ENCODE measurements at places on chromosomes 2 and 18.

- no peak for DNase-seq
Observed at GRCh38 chr2:46943881-46944798, 28.5 kb upstream of the MCFD2 start.

DNA sequence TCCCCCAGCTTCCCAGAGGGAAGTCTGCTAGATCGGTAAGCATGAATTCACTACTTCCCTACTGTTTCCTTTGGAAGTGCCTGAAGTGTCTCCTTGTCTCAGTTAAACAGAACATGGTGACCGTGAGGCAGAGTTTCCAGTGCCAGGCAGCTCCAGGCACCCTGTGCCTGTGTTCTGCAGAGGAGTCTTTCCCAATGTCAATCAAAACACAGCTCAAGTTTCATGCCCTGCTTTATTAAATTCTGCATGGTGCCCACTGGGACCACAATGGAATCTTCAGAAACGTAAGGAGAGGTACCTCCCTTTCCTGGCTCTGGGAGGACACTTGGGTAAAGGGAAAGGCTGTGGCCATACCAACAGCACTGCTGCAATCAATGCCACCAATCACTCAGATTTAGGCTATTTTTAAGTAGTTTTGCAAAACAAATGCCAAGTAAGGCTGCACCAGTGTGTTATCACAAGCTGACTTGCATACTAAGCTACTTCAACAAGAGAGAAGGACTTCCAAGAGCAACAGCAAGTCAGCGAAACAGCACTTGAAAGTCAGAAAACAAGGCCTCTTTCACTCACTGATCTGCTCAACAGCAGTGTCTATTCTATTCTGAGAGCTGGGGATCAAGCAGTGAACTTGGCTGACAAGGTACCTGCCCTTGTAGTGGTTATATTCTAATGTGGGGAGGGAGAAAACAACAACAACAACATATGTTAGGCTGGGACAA lies 14.9 kb downstream of the LPIN2 start:
- DNase-seq: no peak

DNA sequence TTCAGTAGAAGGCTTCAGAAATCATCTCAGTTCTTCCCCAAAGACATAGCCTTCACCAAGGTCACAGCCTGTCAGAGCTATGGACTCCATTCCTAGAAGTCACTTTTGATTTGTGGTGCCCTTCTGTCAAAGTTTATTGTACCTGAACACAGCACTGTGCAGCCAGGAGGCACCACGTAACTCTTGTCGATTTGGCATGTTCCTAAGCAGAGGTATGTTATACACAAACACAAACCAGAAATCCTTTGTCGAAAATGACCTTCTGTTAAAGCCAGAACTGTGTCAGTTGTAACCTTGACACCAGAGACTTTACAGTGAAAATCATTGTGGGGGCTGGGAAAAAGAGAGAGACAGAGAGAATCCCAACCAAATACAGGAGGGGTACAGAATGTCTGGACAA lies 62.6 kb upstream of the SGPP2 start:
- DNase-seq: no peak

DNA sequence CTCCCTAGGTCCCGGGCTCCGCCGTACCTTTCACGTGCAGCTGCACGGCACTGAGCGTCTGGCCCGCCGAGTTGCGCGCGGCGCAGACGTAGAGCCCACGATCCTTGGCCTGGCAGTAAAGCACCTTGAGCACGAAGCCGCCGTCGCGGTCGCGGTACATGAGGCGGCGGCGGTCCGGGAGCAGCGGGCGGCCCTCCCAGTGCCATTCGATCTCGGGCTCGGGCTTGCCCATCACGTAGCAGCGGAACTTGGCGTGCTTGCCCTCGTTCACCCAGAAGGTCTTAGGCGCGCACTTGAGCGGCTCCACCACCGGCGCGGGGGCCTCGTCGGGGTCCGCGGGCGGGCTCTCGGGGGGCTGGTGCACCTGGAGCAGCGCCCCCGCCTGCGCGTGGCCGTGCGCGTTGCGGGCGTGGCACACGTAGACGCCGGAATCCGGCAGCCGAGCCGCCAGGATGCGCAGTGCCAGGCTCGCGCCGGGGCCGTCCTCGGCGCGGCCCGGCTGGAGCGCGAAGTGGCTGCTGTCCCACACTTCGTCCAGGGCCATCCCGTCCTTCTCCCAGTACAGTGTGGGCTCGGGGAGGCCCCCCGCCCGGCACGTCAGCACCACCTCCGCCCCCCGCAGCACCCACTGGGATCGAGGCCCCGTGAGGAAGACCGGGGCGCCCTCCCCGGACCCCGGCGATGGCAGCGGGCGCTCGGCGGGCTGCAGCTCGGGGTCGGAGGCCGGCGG lies 980 bp downstream of the OBSL1 start:
- no peak for DNase-seq

- no peak for DNase-seq
Observed at GRCh38 chr2:55224761-55225261, 7.3 kb downstream of the CLHC1 start.

- DNase-seq: no peak
Observed at GRCh38 chr2:237150831-237151375, 65.2 kb downstream of the COPS8 start.

- no peak for DNase-seq
Observed at GRCh38 chr2:239261356-239261755, 139.5 kb downstream of the HDAC4 start.

DNA sequence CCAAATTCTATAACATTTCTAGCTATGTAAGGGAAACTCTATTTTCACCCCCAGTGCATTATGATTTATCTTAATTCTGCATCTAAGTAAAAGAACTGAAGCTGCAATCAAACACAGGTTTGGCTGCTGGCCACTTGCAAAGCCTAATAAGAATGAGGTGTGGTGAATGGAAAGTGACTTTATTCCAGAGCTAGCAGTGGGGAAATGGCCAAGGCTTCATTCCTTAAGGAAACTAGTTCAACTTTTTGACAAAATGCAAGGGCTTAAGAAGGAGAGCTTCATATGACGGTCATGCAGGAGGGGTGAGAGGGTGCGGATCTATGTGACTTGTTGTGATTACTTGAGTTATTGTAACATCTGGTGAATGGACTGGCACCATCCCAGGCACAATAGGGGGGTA lies 1802.0 kb downstream of the SUCLG1 start:
- DNase-seq: no peak

DNA sequence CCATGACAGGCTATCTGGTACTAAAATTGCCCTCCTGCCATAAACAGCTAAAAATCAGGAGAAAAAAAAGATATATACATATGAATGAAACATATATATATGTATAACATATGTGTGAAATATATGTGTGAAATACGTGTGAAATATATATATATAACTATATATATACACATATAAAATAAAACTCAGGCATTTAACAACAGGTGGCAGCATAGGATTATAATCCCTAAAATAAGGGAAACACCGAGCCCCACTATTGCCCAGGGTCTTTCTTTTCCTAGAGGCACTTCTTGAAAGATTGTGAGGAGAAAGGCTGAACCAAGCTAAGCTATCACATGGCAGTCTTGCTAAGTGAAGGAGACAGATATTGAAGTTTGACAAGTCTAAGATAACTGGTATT lies 65.9 kb upstream of the CYTIP start:
- no peak for DNase-seq

DNA sequence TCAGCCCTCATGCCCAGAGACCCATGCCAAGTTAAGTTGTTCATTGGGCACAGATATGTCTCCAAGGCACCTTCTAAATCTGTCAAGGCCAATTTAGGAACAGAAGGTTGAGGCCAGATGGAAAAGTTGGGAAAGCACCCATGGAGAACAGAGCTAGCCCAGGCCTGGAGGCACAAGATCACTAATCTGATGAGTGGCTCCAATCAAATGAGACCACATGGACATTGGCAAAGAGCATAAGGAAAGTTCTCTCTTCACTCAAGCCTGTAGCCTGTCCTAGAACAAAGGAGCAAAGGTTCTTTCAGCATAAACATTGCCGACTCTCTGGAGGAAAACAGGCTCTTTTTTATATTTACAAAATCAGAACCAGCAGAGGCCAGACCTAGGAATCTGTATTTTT lies 154.8 kb downstream of the RNF152 start:
- no peak for DNase-seq

GRCh38 chr18:24262087-24262486 lies 123.2 kb downstream of the CABYR start:
- no peak for DNase-seq

DNA sequence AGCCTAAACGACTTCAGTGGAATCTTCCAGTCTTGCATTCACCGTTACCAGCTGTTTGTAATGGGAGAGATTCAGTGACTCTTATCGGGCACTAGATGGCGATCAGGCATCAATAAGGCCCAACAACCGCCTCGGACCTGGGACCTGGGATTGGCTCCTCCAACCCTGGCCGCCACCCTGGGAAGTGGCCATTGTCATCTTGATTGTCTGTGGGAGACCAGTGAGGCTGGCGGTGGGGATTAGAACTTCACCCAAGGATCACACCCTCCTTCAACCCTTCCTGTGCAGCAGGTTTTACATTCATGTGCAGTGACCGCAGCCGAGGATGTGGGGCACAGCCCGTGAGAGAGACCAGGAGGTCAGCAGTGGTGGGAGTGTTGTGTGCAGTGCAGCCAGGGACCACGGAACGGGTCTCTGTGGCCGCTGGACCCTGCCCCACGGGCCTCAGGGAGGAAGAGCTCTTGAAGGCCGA lies 85.3 kb downstream of the SPP2 start:
- DNase-seq: peak; percentile 81

DNA sequence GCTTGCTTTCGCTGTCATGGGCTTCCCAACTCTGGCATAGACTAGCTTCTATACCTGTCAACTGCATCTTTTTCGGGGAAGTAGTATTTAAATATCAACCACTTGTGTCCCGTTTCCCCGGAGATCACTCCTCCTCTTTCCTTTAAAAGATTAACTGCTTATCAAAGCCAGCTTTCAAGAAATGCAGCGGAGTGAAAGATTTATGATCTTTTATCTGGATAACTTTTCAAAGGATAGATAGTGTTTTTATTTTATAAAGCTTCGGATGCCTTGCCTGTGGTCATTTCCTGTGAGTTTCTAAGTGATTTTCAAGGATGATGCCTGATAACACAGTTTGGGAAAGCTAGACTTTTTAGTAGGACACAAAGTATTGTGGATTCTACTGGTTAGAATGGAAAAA lies 2.9 kb upstream of the IGFBP5 start:
- no peak for DNase-seq

DNA sequence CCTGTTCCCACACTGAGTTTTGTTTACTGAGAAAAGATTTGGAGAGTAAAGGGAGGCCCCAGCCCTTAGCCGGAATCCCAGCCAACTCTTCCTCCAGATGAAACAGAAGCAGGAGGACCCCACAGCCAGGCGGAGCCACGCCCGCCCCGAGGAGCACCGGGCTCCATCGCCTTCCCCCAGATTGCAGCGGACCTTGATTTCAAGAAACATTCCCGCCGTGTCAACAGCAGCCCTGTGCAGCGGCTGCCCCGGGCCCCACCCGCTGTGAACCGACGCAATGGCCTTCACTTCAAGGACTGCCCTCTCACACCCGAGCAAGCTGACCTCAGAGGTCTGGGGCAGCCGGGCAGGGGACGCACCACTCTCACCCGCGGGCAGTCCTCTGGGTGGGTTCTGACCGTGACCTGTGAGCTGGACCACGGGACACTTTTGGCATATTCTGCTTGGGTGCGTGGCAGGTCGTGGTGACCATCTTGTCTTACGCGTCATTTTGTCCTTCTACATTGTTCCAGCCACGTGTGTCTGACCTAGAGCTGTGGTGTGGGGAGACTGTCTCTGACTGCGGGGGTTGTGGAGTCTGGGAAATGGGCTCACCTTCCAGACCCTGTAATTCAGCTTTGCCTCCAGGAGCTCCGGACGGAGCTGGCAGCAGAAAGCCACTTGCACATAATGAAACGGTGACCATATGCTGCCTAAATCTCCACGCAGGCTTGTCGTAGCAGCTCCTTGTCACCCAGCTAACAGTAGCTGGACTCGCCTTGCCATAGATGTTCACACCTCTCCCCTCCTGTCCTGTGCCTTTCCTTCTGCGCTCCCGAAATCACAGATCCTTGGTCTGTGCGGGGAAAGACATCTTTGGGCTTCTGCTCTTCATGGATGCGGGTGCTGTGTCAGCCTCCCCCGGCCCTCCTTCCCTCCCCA lies 32.0 kb upstream of the INHBB start:
- DNase-seq: no peak

DNA sequence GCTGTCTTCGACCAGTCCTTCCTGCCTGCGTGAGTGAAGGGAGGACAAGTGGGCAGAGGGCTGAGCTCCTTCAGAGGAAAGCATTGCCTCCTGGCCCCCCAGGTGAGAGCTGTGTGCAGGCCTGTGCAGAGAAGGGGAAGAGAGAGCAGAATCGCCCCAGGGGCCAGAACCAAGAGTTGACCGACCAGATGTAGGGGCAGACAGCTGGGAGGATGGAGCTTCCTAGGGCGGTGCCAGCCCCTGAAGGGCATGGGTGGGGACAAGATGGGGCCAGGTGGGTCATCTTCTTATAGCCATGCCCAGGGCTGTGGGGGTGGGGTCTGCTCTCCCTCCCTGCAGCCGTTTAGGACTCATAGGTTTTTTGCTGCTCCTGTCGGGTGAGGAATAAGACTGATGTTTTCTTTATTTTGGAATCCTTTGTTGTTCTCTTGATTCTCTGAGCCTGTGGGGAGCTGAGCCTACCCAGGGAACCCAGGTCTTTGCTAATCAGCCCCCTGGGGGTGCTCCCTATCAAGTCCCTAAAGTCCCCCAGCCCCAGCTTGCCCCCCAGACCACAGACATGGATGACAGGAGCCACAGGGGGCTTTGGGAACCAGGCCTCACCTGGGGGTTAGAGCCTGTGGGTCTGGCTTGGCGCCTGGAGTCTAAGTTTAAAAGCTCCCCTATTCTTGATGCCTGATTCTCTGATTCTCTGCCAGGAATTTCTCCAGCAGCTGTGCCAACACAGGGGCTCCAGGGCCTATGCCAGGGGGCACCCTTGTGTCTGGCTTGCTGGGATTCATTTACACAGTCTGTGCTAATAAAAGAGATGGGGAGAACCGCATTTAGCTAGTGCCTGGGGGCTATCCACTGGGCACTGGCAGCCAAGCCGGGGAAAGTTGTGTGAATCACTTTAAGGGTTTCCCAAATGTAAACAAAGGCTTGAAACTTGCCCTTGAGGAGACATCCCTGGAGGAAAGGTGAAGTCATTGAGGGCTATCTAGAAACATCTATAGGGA lies 9.3 kb upstream of the EFHD1 start:
- DNase-seq: peak; percentile 19

DNA sequence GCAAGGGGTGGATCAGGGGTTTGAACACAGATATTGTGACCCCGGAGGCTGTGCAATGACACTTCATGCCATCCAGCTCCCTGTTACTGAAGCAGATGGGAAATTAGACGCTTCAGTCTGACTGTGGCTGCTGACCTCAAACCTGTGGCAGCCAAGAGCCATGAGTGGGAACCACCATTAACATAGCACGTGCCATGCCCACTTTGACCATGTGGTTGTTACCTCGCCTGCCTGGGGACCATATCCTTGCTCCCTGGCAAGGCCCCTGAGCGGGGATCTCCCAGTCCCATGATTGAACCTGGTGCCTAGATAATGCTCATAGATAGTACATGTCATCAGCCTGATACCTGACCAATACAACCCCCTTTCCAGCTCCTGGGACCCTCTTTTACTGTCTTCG lies 68.9 kb downstream of the CYP26B1 start:
- DNase-seq: no peak

- no peak for DNase-seq
Observed at GRCh38 chr2:172153156-172153555, 50.5 kb upstream of the DLX2 start.

GRCh38 chr18:38790786-38791185 lies 1225.2 kb upstream of the CELF4 start:
- DNase-seq: no peak

- DNase-seq: no peak
Observed at GRCh38 chr2:136110526-136110925, 7.4 kb downstream of the CXCR4 start.
